ENCODE measurements at places on chromosomes 2 and 18.

DNA sequence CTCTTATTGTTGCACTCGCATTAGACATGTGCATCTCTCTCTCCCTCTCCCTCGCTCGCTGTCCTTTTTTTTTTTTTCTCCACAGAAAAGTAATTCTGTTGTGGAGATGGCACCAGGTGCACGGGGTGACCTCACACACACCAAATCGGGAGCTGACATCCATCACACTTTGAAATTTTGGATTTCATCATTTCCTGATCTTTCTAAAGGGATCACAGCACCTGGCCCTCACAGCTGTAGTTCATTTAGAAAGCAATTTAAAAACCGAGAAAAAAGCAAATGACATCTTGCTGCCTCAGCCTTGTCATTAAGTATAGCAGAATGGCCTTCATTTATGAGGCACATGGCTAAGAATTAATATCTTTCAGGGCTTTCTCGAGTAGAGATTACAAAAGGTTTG is 717.2 kb downstream of the RNF144A start:
- DNase-seq, result no peak

DNA sequence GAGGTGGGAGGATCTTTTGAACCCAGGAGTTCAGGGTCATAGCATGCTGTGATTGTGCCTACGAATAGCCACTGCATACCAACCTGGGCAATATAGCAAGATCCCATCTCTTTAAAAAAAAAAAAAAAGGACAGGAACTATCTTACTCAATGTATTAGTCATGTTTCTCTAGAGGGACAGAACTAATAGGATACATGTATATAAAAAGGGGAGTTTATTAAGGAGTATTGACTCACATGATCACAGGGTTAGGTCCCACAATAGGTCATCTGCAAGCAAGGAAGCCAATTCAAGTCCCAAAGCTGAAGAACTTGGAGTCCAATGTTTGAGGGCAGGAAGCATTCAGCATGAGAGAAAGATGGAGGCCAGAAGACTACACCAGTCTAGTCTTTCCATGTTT is 18.8 kb upstream of the CASP10 start:
- DNase-seq, result no peak

- no peak for DNase-seq
Measured at GRCh38 chr2:42653908-42654445, 85.5 kb downstream of the MTA3 start.

- no peak for DNase-seq
Measured at GRCh38 chr18:57062844-57063243, 84.0 kb upstream of the BOD1L2 start.

Data from nucleus accumbens (tissue), 56 donors.